ENCODE measurements at places on chromosomes 2 and 18.

GRCh38 chr18:48946329-48946835 lies 4.4 kb downstream of the SMAD7 start:
- no peak for DNase-seq

DNA sequence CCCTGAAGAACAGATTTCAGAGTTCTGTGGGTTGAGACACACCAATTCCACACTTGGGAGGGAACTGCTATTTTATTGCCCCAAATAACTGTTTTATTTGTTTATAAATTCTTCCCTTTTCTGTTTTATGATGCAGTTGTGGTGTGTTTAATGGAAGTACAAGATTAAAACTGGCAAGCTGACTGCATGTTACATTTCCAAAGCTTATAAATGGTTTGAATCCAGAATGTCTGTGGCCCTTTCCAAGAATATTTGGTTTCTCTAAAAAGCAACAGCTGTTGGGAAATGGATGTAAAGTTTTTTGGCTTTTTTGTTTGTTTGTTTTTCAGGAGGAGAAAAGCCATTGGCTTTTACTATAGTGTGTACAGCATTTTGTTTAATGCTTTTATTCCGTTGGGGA lies 234.5 kb downstream of the MTX2 start:
- DNase-seq: no peak

GRCh38 chr18:80009661-80010550 lies 21.5 kb upstream of the TXNL4A start:
- no peak for DNase-seq

DNA sequence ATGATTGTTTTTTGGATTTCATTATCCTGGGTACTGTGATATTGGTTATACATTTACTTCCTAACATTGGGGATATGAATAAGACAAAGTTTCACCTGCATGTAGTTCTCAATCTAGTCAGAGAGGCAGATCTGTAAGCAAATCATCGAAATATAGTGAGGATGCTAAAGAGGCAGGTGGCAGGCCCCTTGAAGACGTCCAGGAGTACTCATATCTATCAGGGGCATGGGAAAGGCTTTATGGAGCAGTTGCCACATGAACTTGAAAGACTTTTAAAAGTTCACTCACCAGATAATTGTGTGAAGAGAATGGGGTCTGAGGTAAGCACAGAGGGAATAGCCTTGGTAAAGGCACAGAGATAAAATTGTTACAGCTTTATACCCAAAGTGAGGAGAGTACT lies 78.8 kb downstream of the EHBP1 start:
- DNase-seq: no peak

- DNase-seq: peak; percentile 75
Measured at GRCh38 chr2:26745609-26746327, 18.3 kb upstream of the SLC35F6 start.

GRCh38 chr2:206627632-206628031 lies 14.7 kb upstream of the FAM237A start:
- DNase-seq: no peak

GRCh38 chr2:241249654-241250053 lies 61.2 kb downstream of the ANO7 start:
- DNase-seq: no peak

- no peak for DNase-seq
Measured at GRCh38 chr2:195121341-195121740, 535.7 kb upstream of the SLC39A10 start.
